ENCODE measurements at places on chromosomes 11 and 22.
A peak's percentile ranks its signal among the peaks of the same experiment; 100 is the strongest.

DNA sequence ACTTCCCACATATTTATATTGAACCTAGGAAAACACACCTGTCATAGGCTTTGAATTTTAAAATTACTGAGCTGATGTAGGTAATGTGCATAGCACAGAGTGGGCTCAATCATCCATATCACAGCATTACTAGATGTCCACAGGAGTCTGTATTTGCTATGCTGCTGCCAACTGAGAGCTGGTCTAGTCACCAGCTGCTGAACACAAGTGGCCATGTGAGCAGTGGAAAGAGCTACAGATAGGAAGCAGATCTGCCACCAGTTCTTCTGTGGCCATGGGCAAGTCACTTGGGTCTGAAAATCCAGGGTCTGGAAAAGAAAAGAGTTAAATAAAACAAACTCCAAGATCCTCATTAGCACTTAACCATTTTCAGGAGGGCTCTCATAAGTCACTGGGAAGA lies 91.8 kb downstream of the APIP start:
- no peak for DNase-seq

DNA sequence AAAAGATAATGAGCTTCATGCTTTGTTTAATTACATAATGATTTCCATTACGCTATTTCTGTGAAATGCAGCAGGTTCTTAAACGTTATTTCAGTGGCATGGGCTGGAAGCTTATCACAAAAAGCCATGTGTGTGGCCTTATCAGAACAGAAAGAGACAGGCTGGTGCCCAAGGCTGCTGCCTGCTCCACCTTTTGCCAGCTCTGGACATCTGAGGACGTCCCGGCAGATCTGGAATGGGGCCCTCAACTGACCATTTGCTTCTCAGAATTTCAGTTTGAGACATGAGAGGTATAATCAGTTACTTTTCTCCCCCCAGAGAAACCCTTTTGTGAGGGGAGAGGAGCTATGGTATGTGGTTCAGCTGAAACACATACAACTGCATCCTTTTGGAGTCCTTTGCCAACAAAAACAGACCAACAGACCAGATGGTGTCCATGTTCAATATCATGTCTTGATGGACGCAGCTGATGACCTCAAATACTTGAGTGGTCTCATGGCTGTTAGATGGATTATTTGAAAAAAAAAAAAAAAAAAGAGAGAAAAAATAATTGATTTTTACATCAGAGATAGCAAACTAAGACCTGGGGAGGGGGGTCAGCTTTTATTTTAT lies 8.6 kb downstream of the CDPF1 start:
- DNase-seq: no peak

- no peak for DNase-seq
These were observed 232.6 kb downstream of the CASP12 start for GRCh38 chr11:104665641-104666040.

- no peak for DNase-seq
These were observed 170.7 kb downstream of the GRIK4 start for GRCh38 chr11:120682332-120682649.

- DNase-seq: peak; percentile 18
These were observed 19.1 kb upstream of the OOSP1 start for GRCh38 chr11:59918987-59919589.

- DNase-seq: no peak
These were observed 207.9 kb upstream of the ISX start for GRCh38 chr22:34858066-34858465.

- DNase-seq: no peak
These were observed 5.7 kb upstream of the PPFIBP2 start for GRCh38 chr11:7508087-7508486.

GRCh38 chr11:62498492-62499286 lies 47.9 kb downstream of the AHNAK start:
- no peak for DNase-seq

DNA sequence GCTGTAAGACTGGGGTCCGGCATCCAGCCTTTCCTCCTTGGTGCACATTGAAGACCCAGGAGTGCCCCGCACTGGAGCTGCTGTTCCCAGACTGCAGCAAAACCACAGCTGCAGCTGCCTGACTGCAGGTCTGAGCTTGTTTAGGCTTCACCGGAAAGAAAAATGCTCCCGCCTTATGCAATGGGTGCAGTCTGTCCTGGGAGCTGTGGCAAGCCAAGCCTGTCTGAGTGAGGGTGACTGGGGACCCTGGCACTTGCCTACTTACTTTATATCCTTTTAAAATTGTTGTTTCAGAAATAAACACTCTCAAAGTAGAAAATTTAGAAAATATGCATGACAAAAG lies 23.3 kb upstream of the CD44 start:
- no peak for DNase-seq

- no peak for DNase-seq
These were observed 186.9 kb downstream of the EFCAB6 start for GRCh38 chr22:43625242-43625641.

- DNase-seq: no peak
These were observed 20.8 kb downstream of the YPEL1 start for GRCh38 chr22:21714786-21715185.

- no peak for DNase-seq
These were observed 4.9 kb upstream of the CNTN5 start for GRCh38 chr11:99015634-99016454.

DNA sequence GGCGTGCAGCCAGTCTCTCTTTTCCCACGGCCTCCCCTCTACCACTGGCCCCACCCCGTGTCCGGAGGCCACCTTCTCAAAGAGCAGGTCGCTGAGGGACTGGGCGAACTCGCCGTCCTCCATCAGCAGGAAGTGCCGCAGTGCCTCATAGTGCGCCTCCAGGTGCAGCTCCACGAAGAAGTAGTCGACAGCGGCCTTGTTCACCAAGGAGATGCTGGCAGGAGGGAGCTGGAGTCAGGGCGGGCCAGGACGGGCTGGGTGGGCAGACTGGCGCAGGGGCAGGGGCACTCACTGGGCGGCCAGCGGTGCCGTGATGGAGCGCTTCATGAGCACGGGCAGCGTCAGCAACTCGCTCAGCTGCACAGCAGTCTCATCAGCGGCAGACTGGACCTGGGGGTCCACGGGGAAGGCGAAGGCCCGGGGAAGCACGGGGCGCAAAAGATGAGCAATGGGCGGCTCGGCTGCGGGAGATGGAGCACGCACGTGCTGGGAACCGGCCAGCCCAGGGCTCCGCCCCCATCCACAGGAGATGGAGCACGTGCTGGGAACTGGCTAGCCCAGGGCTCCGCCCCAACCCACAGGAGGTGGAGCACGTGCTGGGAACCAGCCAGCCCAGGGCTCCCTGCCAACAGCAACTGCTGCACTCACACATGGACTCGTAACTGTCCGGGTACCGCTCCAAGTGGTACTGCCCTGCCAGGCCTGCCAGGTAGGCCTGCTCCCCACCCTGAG lies 18.4 kb downstream of the SELENOO start:
- peak; percentile 58 for DNase-seq

DNA sequence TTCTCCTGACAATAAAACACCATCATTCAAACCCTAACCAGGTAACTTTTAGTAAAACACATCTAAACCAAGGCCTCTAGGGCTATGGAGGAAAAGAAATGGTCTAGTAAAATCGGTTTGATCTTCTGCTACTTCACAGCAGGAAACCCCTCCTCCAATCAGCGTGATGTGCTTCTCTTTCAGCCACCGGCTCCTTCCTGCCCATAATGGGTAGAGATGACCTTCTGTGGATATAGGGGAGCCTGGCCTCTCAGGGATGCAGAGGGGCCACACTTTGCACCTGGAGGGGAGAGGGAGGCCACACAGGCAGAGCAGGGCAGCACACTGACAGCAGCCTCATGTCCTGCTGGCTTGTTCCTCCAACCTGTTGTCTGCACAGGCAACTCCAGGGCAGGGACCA lies 6.9 kb downstream of the EHD1 start:
- no peak for DNase-seq

DNA sequence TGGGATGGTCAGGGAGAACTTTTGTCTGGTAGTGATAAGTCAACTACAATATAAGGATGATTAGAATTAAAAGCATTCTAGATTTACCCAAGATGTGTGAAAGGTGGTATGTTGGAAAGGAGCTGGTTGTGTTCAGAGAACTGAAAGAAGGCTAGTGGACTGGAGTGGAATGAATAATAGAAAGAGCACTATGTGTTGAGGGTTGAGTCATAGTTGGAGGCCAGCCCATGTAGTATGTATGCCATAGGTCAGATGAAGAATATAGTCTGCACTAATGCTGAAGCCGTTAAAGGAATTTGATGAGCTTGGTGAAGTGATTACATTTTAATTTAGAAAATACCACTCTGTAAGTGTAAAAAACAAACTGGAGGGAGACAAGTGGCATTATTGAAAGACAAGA lies 514.1 kb downstream of the CNTN5 start:
- DNase-seq: no peak

GRCh38 chr11:64017945-64018224 lies 17.8 kb upstream of the FLRT1 start:
- DNase-seq: no peak

DNA sequence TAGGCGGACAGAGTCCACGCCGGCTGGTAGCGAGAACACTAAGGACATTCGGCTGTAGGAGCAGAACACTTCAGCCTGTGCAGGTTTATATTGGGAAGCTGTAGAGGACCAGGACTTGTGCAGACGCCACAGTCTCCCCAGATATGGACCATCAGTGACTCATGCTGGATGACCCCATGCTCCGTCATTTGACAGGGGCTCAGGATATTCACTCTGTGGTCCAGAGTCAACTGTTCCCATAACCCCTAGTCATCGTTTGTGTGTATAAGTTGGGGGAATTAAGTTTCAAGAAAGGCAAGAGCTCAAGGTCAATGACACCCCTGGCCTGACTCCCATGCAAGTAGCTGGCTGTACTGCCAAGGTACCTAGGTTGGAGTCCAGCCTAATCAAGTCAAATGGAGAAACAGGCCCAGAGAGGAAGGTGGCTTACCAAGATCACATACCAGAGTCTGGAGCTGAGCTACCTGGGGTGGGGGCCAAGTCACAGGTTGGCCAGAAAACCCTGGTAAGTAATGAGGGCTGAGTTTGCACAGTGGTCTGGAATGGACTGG lies 17.2 kb downstream of the P2RY2 start:
- no peak for DNase-seq

DNA sequence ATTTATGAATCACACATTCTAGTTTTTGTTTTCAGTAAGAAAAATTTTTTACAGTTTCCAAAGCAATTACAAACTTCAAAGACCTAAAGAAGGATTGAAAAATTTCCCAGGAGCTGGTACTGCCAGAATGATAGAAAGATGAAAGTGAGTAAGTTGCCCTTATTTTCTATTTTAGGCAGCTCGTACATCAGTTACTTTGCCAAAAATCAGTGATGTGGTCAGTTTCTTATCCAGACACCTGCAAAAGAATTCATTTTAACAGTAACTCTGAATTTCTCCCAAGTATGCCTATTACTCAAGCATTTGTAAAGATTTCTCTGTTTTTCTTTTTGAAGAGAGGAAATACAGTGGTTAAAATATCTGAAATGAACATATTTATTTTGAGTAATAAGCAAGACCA lies 976.3 kb upstream of the RAG2 start:
- DNase-seq: no peak

GRCh38 chr11:1861435-1862411 lies 8.8 kb downstream of the LSP1 start:
- DNase-seq: no peak

GRCh38 chr11:848380-848931 lies 5.8 kb downstream of the TSPAN4 start:
- peak; percentile 94 for DNase-seq

DNA sequence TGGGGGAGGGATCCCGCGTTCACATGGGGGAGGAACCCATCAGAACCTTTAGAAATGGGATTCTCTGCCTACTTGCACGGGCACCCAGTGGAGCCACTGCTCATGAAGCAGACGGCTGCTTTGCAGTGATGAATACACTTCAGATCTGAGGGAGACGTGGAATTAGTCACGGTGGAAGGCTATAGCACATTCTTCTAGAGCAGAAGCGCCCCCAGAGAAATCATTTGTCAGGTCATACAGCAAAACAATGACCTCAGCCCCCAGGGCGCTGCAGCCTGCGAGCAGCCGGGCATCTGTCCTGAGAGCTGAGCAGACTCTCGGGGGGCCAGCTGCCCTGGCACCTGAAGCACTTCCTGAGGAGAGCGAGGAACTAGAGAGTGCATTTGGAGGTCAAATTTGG lies 12.7 kb downstream of the TP53AIP1 start:
- no peak for DNase-seq

- no peak for DNase-seq
These were observed 597.4 kb downstream of the SOX6 start for GRCh38 chr11:15758857-15759465.

DNA sequence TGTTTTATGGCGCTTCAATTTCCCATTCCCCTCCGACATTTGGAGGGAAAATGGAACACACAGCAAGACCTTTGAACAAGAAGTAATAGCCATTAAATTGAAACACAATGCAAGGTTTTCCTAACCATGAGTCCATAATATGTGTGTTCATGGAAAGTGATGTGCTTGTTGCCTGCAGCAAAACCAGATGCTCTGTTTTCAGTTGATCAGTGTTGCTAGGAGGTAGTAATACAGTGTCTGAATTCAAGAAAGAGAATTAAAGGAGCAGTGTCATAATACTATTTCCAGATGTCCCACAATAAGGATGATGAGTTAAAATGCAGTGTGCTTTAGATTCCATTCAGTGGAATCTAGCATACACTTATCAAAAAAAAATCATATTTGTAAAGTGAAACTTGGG lies 637.4 kb upstream of the API5 start:
- no peak for DNase-seq

DNA sequence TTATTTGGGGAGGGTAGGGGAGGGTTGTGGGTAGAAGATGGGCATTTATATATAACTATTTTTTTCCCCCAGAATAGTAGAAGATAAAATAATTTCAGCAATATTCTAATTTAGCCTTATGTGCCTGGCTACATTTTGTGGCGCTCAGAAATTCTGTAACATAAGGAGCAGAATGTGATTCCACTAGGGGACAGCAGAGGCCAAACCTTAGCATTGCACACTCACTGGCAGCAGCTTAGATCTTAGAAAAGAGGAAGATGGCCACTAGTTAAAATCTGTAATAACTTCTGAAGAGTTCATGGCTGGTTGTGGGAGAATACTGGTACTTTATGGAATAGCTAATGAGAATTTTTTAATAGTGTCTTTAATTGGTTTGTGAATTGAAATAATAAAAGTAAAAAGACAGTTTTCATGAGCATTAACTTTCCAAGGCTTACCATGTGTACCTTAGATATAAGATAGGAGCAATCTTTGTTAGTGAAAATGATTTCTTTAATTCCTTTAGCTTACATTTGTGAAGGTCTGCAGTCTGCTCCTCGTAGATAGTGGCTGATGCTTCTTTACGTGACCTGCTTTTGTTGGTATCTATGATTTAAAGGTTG lies 33.1 kb downstream of the DDX10 start:
- peak; percentile 23 for DNase-seq

DNA sequence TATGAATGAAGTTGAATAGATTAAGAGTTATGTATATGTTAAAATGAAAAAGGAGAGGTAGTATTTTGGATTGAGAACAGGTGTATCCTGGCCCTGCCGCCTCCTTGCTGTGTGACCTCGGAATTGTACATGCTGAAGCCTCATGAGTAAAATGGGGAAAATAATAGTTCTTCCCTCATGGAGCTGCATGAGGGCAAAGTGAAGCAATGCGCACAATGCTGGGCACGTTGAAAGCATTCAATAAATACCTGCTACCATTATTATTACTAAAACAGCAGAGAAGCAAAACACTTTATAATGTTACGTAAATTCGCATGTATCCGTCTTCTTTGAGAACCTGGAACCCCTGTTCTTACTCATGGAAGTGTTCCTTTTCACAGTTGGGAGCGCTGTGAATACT lies 5.7 kb downstream of the AMOTL1 start:
- DNase-seq: no peak

- DNase-seq: no peak
These were observed 119.4 kb downstream of the BLID start for GRCh38 chr11:121996574-121996973.

Measured in HuH-7.5 (cell line).